ENCODE measurements at places on chromosomes 13 and 19.

DNA sequence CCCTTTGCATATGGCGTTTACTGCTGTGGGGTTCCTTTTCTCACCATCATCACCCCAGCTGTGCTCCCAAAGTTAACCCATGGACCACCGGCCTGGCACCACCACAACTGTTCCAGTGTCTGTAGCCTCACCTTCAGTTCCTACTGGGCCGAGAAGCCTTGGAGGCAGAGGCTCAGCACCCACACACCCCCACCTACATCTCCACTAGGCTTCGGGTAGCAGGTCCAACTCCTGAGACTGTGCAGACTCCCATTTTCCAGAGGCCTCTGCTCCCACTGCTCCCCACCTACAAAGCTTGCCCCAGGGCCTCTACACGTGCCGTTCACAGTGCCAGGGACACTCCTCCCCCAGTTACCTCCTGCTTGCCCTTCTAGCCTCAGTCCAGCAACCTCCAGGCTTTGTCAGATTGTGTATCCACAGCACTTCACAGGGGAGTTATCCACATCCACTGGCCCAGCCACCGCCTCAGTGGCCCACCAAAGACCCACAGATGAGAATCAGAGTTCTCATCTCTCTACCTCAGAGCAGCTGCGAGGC is 14.1 kb downstream of the SLC27A5 start:
- DNase-seq: no peak

- no peak for DNase-seq
Measured at GRCh38 chr13:28531077-28531844, 36.3 kb upstream of the FLT1 start.

DNA sequence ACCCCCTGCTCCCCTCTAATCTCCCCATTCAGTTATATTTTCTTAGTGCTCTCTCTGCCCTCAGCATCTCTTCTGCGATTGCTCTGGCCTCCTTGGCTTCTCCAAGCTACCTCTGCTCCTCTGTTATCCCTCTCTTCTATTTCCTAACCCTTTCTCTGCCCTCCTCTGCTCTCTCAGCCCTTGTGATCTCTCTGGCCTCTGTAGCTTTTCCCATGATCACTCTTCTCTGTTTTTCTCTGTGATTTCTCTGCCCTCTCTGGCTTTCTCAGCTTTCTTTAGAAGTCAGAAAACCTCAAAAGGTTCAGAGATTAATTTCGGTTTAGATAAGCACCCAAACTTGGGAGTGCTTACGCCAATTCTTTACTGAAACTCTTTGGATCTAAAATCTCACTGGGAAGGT is 795.0 kb downstream of the DIAPH3 start:
- DNase-seq: no peak

DNA sequence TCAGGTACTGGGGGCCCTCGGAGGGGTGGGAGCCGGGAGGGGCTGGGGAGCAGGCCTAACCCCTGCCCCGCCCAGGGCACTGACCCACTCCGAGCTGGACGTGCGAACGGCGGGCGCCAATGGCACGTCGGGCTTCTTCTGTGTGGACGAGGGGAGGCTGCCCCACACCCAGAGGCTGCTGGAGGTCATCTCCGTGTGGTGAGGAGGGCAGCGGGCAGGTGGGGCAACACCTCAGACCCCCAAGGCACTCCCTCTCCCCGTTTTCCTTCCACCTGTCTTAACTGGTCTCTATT is 18.2 kb downstream of the HPN start:
- no peak for DNase-seq

DNA sequence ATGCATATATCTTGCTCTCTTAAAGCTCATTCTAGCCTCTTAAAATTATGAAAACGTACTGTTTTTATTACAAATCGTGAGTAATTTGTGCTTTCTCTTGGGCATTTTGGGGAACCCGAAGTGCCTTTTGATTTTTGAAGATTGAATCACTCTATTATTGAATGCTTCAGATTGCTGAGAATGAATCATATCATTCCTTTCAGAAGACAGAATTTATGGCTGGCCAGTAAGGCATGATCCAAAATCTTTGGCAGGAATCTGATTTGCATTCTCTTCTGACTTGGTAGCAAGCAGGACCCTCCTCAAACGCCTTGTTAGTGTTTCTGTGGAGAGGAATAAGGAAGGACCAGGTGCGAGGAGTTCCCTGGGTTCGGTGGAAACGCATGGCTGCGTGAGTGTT is 49.5 kb downstream of the STARD13 start:
- no peak for DNase-seq

DNA sequence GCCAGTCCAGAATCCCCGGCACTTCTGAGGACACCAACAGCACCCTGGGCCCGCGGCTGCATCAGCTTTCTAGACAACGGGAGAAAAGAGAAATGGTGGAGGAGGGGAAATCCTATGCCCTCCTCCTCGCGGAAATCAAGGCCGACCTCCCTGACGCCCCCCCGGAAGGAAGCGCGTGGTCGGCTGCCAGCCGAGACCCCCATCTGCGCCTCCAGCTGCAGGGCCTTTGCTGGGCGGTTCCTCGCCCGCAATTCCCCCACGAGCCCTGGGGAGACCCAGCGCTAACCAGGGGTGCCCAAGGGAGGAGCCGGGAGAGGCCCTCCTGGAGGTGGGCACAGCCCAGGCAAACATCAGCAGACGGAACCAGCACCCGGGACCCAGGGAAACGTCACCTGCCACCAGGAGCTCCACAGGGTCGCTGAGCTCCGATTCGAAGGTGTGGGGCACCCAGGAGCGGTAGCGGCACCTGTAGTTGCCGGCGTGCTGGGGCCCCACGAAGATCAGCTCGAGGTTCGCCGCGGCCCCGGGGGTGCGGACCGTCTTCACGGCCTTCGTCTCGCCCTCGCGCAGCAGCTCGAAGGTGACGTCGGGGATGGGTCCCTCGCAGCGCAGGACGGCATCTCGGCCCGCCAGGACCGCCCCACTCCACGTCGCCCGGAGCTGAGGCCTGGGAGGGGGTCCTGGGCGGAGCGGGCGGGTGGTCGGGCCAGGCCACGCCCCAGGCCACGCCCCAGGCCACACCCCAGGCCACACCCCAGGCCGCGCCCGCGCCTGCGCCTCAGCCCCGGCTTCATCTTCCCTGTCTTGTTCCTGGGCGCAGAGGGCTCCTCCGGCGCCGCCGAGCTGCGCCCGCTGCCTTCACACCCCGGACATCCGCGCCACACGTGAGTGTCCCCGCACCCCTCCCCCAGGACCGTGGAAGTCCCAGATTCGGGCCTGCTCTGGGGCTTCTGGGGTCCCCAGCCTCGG is 6.0 kb downstream of the A1BG start:
- no peak for DNase-seq

GRCh38 chr19:3818918-3819317 is 32.7 kb upstream of the MATK start:
- DNase-seq: no peak

DNA sequence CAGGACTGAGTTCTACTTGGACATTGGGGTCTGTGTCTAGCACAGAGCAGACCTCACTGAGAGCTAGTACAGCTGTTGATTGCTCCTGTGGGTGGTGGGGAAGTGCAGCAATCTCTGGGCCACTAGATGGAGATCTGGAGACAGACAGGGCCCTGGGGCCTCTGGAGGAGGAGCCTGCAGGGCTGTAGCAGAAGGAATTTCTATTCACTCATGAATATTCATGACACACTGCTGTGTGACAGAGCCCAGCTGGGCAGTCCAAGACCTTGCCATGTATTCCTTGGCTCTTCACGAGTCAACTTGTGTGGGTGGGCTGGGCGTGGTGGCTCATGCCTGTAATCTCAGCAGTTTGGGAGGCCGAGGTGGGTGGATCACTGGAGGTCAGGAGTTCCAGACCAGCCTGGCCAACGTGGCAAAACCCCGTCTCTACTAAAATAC is 37.5 kb downstream of the SUGP2 start:
- DNase-seq: no peak

DNA sequence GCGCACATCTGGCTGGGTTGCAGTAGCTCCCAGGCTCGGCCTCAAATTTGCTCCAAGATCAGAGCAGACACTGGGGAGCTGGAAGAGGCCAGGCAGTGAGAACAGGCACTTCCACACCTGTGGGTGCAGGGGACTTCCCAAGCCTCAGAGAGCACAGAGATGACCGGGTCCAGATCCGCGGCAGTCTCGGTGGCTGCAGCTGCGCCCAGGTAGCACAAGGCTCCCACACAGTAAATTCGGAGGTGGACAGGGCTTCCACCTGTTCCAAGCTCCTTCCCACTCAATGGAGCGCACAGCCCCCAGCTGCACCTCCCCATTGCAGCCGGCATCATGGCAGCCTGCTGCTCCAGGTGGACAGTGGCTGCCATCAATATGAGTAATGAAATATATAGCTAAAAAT is 1417.4 kb upstream of the SLC10A2 start:
- no peak for DNase-seq

DNA sequence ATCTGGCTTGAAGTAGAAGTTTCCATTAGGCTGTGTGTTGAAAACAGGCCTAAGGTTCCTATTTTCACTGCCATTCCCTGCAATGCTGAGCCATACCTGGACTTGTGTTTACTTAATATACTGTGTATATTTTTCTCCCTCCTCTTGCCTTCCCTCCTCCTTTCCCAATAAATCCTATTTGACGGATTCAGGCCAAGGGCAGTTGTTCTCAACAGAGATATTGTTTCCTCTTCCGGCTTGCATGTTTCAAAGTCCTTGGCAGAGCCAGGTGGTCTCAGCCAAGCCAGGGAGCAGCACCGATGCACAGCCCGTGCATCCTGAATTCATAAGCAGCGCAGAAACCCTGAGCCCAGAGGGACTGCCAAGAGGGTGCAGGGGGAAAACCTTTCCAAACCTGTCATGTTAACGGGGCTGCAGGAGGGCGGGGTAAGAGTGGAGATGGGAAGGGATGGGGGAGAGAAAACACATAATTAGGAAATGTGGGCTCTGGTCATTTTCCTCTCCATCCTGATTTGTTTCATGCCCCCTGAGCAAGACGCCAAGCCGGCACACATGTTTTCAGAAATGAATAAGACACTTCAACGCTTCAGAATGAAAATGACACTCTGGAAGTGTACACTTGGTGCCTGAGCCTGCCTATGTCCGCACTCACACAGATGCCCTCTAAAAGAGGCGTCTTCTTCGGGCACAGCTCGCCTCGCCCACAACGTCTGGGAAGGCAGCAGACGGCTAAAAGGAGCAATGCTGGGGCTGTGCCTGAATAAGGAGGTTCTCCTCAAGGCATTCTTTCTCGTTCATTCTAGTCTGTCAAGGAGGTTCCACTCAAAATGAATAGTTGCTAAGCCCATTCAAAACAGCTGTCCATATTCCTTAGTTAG is 149.3 kb upstream of the UBL3 start:
- DNase-seq: no peak

DNA sequence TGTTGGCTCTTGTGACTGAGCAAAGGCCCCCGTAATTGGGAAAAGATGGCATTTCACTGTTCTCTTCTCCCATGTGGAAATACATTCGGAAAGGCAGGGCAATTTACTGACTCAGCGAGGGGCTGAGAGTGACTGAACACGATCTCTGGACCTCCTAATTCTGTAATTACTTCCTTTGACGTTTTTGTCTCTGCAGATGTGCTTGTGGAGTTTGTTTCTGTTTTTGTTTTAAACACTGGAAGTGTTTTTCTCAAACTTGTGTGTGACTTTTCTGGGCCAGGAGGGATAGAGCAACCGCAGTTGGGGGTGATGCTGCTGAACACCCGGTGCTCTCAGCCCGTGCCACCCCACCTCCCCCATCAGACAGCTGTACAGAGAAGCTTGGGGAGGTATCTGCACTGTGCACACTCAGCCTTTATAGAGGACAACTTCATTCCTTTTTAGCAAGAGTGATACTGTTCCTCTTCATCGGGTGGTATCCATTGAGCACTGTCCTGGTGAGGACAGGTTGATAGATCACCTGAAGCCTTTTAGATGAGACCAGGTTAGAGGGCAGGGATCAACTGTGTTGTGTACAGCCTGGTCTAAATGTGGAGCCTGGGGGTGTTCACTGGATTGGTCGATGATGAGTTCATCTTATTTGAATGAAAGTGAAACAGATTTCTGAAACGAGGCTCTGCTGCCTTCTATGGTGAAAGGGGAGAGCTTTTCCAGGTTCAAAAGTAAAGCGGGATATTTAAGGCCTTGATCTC is 117.4 kb downstream of the ESD start:
- DNase-seq: peak; percentile 30

All from NK-92 treated with Interleukin-12 subunit alpha and Interleukin-12 subunit beta, amount 100 ng/mL, for 24 hours (cell line).